ENCODE measurements at places on chromosomes 5 and 9.

DNA sequence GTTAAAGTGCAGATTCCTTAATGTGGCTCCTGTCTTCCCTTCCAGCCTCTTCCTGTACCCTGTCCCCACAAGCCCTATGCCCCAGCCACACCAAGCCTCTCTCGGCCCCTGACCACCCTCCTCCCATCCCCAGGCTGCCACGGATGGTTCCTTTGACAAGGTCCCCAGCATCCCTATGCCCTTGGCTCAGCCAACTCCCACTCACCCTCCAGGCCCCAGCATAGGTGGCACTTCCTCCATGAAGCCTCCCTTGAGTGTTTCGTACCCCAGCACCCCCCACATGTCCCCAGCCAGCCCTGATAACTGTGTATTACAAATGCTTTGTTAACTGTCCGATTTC, 115.5 kb upstream of the TBC1D2 start:
- no peak for DNase-seq

DNA sequence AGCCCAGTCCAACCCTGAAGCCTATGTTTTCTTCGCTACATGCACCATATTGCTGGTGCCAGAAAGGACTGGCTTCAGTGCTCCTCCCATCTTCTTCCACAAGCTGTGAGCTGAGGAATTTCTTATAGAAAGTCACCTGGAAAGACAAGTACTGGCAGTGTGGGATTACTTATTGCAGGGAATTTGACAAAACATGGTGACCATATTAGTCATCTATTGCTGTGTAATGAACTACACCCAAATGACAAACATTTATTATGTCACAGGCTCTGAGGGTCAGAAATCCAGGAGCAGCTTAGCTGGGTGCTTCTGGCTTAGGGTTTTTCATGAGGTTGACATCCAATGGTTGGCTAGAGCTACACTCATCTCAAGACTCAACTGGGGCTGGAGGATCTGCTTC, 75.5 kb downstream of the ENTREP1 start:
- DNase-seq, result no peak

DNA sequence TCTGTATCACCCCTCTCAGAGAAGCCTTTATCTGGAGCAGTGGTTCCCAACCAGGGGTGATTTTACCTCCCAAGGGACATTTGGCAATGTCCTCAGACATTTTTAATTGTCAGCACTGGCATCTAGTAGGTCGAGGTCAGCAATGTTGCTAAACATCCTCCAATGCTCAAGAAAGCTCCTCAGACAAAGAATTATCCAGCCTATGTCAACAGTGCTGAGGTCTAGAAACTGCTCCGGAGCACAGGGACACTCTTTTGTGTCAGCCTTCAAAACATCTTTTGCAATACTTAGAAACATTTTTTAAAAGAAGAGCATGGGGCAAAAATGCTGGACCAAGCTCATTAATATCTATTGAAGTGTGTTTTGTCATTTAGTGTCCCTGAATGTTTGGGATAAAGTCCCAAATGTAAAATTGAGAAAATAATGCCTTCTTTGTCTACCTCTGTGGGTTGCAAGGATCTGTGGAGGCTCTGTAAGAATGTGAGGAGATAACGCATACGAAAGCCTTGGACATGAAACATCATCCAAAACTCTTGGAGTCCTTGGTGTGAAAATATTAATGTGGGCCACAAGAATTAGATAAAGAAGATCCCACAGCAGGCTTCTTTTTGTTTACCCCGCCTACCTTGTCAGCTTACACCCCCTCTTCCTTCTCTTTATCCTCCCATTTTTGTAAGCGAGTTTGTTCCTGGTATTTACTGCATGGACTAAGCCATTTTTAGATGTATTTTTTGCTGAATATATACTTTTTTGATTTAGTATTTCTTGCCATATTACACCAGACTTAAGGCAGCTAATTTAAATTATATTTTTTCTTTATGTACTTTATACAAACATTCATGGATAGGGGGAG, 193.5 kb downstream of the CD180 start:
- no peak for DNase-seq

- DNase-seq, result no peak
Measured at GRCh38 chr5:1786621-1787471, 12.8 kb downstream of the MRPL36 start.

GRCh38 chr5:79133121-79133656, 21.6 kb downstream of the BHMT start:
- DNase-seq, result no peak

DNA sequence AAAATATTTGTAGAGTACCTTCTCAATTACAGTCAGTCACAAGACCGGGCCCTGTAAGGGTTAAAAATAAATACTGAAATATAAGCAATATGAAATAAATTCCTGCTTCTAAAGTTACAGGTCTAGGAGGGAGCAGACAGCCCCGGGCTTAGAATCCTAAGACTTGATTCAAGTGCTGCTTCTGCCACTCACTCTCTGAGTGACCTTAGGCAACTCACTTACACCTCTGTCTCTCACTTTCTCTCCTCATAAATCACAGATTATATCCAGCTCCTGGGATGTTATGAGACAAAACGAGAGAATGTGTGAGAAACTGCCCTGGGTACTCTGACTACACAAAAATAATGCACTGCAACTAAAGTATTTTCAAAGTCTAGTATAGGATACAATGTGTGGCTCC, 101.9 kb downstream of the PDE4D start:
- no peak for DNase-seq

- DNase-seq, result no peak
Measured at GRCh38 chr5:172086194-172086975, 79.9 kb upstream of the FBXW11 start.

DNA sequence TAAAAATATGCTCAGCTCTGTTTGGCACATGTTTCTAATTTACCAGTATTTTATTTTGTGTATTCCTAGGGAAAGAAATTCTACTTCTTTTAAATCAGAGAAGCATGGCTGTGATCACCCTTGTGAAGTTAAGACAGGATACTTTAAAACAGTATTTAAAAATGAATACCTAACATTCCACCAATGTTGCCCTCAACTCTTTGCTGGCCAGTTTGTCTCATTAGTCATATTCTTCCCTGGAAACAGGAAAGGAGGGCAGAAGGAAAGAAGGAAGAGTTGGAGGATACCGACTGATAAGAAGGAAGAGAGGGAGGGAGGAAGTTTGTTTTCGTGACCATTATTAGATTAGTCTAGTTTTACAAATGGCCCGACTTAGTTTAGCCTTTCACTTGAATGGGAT, 137.4 kb downstream of the PLK2 start:
- no peak for DNase-seq

DNA sequence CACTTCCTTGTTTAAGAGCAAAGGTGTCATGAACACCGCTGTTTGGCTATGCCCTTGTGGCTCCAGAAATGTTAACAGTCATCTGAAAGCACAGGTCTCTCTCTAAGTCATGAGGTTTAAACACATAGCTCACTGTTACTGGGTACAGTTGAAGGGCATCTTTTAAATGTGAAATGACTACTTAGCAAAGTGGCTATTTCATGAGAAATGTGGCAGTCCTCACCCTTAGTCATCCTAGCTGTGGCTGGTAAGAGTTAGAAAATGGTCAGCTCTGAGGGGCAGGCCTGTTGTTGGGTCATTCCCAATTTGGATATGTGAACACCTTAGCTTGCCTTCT, 24.2 kb upstream of the TMEM171 start:
- DNase-seq, result no peak

- no peak for DNase-seq
Measured at GRCh38 chr9:125646621-125647100, 60.3 kb downstream of the MAPKAP1 start.

- no peak for DNase-seq
Measured at GRCh38 chr5:132094393-132095076, 20.9 kb downstream of the CSF2 start.

DNA sequence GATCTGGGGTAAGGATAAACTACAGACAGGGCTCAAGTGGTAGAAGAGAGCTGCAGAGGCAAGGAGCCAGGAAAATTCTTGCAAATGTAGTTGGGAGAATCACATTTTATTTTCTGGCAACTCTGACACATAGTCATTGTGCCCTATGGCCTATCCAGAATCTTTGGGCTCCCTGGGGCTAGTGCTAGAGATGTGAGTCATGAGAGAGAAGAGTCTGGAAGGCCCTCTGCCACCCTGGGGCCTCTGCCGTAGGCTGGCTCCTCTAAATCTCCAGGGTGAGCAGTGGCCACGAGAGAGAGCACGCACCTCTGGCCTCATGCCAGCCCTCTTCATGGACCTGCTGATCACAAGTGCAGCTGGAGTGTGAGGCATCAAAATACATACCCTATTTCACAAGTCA, 74.3 kb upstream of the SSBP2 start:
- DNase-seq, result no peak

GRCh38 chr5:110413856-110414255, 312.6 kb downstream of the TMEM232 start:
- DNase-seq, result no peak
